ENCODE measurements at places on chromosomes 16 and 17. TPM values are rescaled to one million over a fixed set of nuclear protein-coding genes. Genes with fewer than 3 reads are reported as not detected.

DNA sequence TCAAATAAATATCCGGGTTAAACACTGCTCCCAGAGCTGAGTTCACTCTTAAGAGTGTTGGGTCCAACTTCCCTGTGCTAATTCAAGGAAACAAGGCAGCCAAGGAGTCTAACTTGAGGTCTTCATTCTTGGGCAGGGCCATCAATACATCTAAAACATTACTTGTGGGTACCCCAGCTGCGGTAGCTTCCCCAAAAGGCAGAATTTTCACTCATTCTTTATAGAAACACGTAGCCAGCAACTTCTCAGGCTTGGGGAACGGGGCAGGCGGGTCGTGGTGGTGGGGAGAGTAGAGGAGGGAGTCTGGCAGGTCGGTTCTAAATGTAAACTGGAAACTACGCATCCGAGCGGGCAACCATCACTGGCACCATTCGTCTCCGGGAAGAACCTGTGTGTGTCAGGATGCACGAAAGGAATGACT is 666 bp upstream of the METTL9 start:
- H3K4me1 ChIP-seq = peaks cover 48% of the 10 kb centered on the region
- H3K27ac ChIP-seq = peak overlapping the region; percentile 95
- H3K4me3 ChIP-seq = peak overlapping the region; percentile 84
- H3K36me3 ChIP-seq = peaks cover 6% of the 10 kb centered on the region
- no peaks in the 10 kb centered on the region for H3K27me3 ChIP-seq

GRCh38 chr16:56869513-56870275 is 4.7 kb downstream of the SLC12A3 start:
- peak; percentile 32 for DNase-seq
- H3K4me3 ChIP-seq = no peak overlapping the region
- H3K27ac ChIP-seq = peak overlapping the region; percentile 9
- peaks cover 4% of the 10 kb centered on the region for H3K4me1 ChIP-seq
- no peaks in the 10 kb centered on the region for H3K36me3 ChIP-seq

DNA sequence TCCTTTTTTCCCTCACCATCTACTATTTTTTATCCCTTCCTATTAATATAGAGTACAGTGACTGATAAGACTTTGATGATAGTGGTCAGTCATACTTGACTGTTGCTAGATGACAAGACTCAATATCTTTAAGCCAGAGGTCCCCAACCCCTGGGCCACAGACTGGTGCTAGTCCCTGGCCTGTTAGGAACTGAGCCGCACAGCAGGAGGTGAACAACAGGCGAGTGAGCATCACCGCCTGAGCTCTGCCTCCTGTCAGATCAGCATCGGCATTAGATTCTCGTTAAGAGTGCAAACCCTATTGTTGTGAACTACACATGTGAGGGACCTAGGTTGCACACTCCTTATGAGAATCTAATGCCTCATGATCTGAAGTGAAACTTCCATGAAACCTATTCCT is 341.3 kb downstream of the BCAS3 start:
- H3K27me3 ChIP-seq = peaks cover 2% of the 10 kb centered on the region
- DNase-seq = no peak
- no peaks in the 10 kb centered on the region for H3K36me3 ChIP-seq
- H3K4me1 ChIP-seq = no peaks in the 10 kb centered on the region
- no peak overlapping the region for H3K4me3 ChIP-seq
- H3K27ac ChIP-seq = no peak overlapping the region

DNA sequence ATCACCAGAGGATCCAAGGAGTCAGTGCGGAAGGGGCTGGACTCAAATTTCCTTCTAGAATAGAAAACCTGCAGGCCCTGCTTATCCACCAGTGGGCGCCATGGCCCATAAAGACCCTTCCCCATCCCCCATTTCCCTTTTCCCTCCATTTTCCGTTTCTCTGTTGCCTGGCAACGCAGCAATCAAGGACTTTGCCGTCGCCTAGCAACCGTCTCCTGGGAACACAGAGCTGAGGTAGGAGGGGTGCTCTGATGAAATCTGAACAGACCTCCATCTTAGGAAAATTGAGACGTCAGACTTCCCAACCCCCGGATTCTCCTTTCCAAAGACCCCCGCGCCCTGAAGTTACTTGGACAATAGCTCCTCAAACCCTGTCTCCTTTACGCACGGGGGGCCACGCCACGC is 5.7 kb downstream of the DLG4 start:
- H3K4me1 ChIP-seq = peaks cover 62% of the 10 kb centered on the region
- peak; percentile 81 for DNase-seq
- peak overlapping the region; percentile 89 for H3K27ac ChIP-seq
- H3K36me3 ChIP-seq = no peaks in the 10 kb centered on the region
- H3K27me3 ChIP-seq = peaks cover 15% of the 10 kb centered on the region
- peak overlapping the region; percentile 77 for H3K4me3 ChIP-seq

Gene C17orf107
- total RNA-seq = 0.77 TPM

Data from activated CD4-positive, alpha-beta T cell treated with anti-CD3 and anti-CD28 coated beads, Interleukin-2, amount 10 ng/mL, durations not matched to agents 7 days and 5 days (primary cell).